ENCODE measurements at places on chromosomes 5 and 9.

GRCh38 chr9:91090130-91090410 lies 271.6 kb downstream of the AUH start:
- no peak for DNase-seq

DNA sequence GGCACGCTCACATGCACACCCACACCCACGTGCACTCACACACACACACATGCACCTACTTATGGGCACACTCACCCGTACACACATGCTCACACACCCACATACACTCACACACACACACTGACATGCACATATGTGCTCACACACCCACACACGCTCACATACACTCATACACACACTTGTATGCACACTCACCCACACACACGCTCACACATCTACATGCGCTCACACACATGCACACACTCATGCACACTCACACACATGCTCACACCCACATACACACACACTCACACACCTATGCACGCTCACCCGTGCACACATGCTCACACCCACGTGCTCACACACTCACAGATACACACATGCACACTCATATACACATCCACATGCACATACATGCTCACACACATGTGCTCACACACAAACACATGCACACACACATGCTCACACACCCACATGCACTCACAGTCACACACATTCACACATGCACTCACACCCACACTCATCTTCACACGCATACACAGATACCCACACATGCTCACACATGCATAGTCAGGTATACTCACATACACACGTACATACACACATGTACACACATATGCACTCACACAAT lies 138.3 kb downstream of the OLFM1 start:
- DNase-seq = no peak

DNA sequence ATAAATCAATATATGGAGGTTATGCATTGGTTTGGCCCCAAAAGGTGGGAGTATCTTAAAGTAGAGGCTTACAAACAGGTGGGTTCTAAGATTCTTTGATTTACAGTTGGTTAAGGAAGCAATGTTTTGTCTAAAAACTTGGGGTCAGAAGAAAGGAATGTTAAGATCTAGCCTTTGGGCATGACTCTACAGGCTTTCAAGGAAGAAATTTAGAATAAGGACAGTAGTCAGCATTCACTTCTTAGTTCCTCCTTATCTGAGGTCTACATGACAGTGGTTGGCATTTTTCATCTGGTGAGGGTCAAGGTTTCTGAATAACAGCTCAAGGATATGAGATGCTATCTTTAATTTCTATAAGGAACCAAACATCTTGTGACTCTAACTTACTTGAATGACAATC lies 122.8 kb downstream of the CAMK4 start:
- DNase-seq = no peak

GRCh38 chr9:4155221-4156026 lies 144.4 kb downstream of the GLIS3 start:
- DNase-seq = no peak

DNA sequence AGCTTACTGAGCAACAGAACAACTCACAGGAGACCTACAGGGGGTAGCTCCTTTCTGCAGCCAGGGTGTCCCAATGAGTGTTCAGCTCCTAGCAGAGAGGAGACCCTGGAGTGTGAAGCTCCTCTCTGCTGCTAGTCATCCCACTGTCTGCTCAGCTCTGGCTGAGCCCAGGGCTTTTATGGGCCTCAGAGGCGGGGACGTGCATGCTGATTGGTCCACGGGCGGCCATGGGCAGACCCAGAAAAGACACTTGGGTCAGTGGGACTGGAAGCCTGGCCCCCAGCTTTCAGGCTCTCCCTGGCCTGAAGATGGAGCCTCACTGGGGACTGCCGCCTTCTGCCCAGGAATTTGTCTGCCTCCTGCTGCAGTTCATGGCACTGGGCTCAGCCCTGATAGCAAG lies 40.6 kb downstream of the TSPAN17 start:
- DNase-seq = no peak

DNA sequence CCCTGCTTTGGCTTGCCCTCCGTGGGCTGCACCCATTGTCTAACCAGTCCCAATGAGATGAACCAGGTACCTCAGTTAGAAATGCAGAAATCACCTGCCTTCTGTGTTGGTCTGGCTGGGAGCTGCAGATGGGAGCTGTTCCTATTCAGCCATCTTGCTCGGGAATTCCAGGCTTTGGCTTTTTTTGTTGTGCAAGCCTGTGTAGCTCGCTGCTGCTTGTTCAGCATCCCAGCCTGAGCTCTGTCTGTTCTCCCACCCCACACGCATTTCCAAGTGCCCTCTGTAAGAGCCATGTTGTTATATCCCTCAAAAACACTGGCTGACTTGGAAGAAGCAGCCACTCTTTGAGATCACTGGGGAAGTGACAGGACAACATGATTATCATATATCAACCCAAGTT lies 101.6 kb upstream of the DPYSL3 start:
- no peak for DNase-seq

DNA sequence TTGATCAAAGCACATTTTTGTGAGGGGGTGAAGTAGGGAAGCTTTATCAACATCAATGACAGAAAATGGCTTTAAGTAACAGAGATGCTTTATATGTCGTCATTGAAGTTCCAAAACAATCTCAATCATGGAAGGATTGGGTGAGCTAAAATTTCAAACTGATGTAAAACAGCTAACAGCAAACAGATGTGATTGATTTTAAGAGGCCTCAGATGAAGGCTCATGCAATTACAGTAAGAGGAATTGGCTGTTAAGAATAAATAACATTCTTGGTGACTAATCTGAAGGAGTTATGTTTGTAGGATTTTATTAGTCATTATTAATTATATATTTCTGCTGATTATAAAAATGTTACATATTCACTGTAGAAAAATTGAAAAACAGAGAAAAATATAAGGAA lies 63.5 kb upstream of the PUM3 start:
- DNase-seq = no peak

- no peak for DNase-seq
Observed at GRCh38 chr5:148446611-148447010, 62.9 kb downstream of the FBXO38 start.

DNA sequence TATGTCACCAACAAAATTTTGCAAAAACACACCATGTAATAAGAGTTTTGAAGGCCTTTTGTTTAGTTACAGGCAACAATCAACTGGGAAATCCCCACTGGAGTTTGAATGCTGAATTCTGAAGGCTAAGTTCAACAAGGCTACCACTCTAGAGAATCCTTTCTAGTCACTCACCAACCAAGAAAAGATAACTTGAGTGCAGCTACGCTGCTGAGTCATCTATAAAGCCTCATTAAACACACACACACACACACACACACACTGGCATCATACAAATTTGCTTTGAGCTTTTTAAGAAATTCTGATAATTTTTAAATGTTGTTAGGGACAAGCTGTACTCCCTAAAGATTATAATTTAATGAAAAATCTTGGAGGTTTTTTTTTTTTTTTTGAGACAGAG lies 219.6 kb downstream of the DENND1A start:
- DNase-seq = no peak
